Hepatocyte (in vitro differentiated cells): ENCODE measurements at places on chromosomes 1 and 21.

DNA sequence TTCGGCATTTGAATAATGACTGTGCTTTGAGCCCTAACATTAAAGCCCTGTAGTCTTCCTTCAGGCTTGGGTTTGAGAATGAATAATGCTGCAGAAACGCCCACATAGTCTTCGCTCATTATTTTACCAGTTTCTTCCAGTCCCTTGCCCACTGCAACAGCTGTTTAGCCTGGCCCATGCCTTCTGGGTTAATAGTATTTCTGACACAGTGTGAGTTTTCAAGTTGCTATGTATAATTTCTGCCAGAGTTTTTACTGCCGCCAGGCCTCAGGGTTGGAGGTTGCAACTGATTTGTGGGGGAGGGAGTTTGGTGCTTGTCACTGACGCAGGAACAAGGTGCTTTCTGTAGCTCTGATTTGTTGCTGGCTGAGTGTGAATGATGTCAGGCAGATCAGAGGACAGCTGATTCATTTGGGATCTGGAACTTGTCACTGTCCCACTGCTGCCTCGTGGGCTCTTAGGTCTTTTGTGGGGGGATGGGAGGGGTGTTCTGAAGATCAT, 109.8 kb downstream of the MAST2 start:
- peak; percentile 79 for DNase-seq

DNA sequence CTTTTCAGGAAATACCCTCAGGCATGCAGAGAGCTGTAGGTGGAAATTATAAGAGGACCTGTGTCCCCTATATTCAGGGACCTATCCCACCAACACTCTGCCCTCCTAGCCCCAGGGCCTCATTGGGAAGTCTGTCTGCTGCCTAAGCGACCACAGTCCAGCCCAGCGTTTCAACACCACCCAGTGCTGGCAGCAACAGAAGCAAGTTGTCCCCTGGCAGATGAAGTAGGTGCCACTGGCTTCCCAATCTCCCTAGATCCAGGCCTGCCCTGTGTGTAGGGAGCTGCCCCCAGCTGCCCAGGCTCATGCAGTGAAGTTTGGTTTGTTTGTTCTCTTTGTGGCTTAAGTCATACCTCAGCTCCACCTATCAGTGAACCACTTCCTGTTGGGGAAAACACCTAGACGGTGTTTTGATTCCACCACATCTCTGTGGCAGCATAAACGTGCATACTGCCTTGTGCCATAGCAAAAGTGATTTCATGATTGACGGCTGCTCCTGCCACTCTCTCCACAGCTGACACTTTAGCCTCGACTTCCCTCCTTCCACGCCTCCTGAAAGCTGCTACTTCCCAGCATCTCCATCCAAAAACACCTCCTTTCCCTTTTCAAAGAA, 8.1 kb upstream of the LEFTY1 start:
- peak; percentile 42 for DNase-seq

DNA sequence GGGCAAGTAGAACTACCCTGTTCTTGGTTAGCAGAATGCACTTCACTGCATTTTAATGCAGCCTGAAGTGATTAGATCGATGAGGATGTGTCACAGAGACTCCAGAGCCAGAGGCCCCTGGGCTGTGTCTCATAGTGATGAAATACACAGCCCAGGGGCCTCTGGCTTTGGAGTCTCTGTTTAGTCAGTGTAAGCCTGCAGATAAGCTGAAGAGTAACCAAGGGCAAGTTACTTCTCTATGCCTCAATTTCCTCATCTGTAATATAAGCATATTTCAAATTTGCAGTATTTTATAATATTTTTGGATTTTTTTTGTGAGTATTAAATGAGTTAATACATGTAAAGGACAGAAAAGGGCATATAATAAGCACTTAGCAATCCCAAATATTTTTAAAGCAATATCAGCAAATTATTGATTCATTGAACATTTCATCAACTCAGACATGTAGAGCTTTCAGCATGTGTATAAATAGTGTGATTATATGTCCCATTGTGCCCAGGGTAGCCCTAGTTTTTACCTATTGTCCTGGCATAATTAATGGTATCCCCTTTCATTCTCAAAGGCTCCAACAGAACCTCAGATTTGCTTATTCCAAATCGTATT, 23.6 kb upstream of the APOBEC4 start:
- peak; percentile 42 for DNase-seq

DNA sequence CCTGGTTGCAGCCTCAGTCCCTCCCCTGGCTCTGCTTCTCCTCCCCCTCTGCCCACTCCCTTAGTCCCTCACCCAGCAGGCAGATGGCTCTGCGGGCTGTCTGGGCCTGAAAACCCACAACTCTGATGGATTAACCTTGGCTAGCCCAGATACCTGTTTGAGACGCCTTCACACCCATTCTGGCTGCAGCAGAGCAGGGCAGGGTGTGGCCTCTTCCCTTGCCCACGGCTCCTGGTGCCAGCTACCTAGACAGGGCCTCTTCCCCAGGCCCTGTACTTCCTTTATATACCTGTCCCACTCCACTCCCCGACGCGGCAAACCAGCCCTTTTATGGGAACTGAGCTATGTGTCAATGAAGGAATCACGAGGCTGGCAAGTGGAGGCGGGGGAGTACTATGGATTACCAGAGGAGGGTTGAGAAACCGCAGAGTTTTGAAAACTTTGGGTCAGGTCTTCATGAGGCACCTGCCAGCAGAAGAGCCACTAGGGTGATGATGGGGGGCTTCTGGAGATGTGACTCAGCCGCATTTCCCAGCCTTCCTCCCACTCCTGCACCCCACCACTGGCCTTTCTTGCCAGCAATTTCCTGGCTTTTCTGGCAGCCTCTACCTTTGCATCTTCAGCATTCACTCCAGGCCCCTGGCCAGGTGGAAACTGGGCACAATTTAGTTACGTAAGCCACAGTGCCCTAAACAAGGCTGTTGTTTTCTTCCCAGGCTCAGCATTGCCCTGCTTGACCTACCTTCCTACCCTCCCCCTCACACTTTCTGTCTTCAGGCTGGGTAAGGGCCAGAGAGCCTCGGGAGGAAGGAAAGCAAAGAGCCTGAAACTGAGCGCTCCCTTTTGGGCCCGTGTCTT, at the start of gene CHI3L1:
TSS of gene CHI3L1 (minus strand) at position 259 of the 858 bp plus-strand sequence. CDS start at position 178, 81 bp downstream.
- DNase-seq, result no peak

- no peak for DNase-seq
These were observed 11.6 kb downstream of the TIPRL start for GRCh38 chr1:168190403-168190802.

DNA sequence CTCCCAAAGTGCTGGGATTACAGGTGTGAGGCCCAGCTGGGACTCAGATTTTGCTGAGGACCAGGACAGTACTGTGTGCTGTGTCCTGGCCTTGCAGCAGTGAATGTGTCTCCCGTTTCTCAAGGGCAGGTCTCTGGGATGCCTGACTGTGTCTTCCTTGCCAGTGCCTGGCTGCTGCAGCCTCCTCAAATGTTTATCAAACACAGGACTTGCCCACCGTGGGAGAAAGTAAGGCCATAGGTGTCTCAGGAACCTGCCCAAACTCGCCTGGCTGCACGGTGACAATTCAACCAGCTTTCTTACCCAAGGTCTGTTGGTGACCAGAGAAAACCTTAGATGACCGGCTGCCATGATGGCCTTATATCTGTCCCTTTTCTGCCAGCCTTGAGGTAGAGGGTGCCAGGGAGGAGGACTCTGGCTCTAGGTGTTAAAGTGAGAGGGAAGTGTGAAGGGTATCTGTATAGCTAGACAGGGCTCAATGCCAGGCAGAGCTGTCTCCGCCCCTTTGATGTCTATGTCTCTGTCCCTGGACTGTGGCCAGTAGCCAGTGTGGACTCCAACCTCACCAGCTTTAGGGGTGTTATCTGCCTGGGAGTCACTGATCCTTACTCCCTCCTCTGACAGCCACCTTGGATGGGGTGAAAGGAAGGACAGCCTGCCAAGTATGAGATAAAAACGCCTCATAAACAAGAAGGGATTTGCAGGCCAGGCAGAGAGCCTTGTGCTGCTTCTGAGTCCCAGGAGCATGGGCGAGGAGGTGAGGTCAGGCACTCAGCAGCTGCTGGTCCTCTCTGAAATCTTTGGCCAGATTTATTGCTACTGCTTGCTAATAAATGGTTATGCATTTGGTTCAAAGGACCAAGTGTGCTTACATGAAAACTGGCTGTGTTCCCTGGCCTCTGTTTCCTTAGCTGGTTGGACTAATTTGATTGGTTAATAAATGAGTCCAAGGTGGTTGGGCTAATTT, 22.3 kb downstream of the IL6R start:
- DNase-seq, result peak; percentile 59

DNA sequence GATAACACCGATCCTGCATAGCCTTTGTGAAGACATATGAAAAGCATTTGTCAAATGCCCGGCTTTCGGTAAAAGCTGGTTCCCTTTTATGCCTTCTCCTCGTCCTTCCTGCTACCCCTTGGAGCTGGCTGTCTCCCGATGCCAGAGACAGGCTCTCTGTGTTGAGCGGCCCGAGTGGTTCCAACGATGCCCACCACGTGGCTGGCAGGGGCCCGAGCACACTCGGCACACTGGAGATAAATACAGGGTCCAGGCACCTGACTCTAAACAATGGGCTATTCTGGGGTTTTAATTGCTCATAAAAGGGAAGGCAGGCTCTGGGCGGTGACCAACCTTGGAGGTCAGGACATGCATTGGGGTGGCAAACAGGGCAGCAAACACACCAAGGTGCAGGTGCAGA, 207.1 kb downstream of the HIVEP3 start:
- DNase-seq, result no peak

- DNase-seq, result no peak
These were observed 4.4 kb upstream of the OSBPL9 start for GRCh38 chr1:51612447-51612961.

- DNase-seq, result no peak
These were observed 34.4 kb downstream of the PALMD start for GRCh38 chr1:99680270-99680669.

DNA sequence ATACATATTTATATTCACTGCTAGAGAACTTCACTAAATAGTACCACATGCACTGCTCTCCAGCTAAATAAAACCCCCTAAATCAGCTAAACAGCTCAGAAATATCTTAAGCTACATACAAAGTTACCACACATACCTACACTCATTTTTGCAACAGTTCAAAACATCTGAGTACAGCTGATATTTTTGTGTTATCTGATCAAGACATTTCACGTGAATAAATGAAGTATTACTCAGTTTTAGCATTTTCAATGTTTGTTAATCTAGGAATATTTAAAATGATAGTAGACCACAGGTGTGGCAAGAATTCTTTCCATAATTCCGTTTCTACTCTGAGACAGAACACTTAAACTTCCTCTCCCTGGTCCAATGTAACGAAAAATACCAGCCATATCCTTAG, 20.8 kb downstream of the EVI5 start:
- DNase-seq, result no peak

- peak; percentile 54 for DNase-seq
These were observed 56.6 kb downstream of the PCNX2 start for GRCh38 chr1:233238884-233239431.

GRCh38 chr1:61130338-61131000, 48.1 kb downstream of the NFIA start:
- no peak for DNase-seq

- DNase-seq, result no peak
These were observed 32.1 kb upstream of the DDAH1 start for GRCh38 chr1:85496941-85497582.
